ENCODE measurements at places on chromosomes 5 and 9. TPM values are rescaled to one million over a fixed set of nuclear protein-coding genes. Genes with fewer than 3 reads are reported as not detected.

DNA sequence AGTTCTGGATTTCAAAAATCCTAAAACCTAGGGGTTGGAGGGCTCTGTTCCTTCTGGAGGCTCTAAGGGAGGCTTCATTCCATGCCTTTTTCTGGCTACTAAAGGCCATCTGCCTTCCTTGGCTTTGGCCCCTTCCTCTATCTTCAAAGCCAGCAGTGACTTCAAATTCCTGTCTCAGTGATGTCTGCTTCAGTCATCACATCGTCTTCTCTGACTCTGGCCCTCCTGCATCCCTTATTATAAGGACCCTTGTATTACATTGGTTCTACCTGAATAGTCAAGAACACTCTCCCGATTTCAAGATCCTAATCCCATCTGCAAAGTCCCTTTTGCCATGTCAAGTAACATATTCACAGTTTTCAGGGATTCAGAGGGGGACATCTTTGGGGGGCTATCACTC is 60.3 kb downstream of the GNA14 start:
- no peak for DNase-seq

Gene PLCXD3
- total RNA-seq: not detected

GRCh38 chr5:112733586-112733985 is 4.1 kb upstream of the APC start:
- no peak for DNase-seq

Gene LRRTM2
- not detected for total RNA-seq

Gene RANBP3L
- not detected for total RNA-seq

DNA sequence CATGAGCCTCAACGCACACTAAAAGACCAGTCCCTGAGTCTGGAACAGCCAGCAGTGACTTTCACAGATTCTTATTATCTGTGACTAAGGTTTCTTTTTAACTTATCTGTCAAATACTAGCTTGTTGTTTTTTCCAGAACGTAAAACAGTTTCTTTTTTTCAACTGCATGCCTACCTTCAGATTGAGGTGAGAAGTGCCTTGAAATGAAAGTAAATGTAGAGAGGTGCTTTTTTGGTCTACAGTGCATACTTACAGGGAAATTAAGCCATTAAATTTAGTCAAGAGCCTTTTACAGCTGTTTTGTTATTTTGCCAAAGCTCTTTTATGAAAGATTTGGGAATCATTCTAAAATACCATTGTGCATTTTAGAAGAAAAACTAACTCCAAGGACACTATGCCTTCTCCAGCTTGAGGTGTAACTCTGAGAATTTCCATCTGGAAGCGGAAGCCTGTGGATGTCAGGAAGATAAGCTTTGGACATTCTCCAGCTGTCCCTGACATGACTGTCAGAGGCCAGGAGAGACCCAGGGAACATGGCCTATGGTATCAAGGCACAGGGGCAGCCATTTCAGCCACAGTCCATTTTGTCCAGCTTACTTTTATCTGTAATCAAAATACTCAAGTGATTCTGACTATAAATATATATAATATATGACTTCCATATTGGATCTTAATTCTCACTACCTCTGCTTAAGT is 230.3 kb downstream of the GLIS3 start:
- DNase-seq: no peak

Gene FOXD4L6
- not detected for total RNA-seq

GRCh38 chr5:98679963-98680362 is 93.5 kb upstream of the RGMB start:
- no peak for DNase-seq

DNA sequence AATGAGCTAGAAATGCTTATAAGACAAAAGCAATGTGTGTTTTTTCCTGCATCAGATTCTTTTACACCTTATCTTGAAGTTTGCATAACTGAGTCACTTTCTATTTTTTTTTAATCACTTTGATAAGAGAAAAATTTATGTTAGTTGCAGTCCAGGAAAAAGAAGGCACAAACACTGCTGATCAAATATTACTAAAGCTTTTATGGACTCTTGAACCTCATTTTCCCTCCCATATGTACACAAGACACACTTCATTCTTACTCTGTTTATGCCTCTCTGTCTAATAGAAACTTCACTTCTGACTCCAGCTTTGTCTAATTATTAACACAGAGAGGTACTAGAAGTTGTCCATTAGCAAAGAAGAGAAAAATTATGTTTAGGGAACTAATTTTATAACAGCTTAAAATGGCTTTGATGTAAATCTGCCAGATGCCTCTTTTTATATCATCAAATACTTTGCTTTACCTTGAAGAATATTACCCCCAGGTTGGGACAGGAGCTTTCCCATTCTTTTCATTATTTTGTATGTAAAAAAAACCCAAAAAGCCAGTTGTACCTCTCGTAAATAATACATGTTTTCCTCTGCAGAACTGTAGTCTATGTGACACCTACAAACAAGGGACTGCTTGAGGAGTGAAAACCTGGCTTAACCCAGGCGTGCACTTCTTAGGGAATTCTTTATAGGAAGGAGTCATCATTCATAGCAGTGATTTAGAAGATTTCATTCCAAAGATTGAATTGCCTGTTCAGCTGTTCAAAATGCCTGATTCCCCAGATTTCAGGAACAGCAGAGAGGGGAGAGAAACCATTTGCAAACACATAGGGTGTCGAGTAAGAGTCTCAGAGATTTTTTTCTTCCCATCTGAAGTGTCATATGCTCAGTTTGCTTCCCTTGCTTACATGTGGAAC is 72.6 kb downstream of the DAPK1 start:
- DNase-seq: no peak
